ENCODE measurements at places on chromosomes 2 and 18.

DNA sequence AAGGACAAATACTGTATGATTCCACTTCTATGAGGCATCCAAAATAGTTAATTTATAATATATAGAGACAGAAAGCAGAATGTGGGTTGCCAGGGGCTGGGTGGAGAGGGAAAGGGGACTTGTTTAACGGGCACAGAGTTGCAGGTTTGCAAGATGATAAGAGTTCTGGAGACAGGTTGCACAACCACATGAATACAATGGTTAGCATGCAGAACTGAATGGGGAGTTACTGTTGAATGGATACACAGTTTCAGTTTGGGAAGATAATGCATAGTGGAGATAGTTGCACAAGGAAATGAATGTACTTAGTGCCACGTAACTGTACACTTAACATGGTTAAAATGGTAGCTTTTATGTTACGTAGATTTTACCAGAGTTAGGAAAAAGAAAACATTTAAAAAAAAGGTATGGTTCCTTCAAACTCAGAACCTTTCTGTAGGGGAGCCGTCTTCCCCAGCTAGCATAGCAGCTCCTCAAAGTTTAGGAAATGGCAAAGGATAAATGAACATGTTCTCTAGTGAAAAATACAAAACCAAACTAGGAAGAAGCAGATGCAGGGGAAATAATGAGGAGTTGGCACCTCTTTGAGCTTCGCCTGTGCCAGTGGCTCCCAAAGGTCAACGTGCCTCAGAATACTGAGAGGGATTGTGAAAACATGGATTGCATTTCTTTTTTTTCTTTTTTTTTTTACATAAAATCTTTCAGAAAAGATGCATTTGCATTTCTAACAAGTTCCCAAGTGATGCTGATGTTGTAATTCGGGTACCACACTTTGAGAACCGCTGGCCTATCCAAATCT is 95.2 kb downstream of the ZCCHC2 start:
- DNase-seq: no peak

DNA sequence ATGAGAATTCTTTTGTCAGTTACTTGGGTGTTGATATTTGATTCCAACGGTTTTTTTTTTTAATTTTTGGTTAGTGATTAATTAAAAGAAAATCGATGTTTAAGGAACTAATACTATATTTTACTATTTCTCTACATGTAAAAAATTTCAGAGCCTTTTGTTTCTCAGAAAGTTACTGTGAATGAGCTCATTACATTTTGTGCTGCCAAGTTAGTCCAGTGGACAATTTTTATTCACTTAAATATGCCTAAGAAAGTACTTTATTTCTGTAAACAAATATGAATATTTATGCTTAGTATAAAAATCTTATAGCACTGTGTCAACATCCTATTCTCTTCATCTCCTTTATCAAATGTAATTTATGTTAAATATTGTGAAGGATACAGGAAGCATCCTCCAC is 309.3 kb downstream of the CTNNA2 start:
- DNase-seq: no peak

DNA sequence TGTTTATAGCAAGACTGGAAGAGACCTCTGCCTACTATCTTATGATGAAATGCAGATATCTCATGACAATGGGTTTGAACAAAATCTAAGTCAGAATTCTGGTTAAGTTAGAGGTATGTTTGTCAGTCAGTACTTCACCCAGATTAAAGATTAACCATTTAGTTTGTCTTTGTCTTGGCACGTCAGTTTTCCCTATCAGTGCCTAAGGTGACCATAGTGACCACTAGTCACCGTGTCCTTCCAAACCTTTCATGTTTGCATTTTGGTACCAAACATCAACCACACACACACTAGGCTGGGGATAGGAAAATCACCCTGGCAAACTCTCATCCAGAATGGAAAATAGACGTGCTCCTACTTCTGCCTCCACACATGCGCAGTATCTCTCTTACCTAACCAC is 248.9 kb downstream of the PIEZO2 start:
- DNase-seq: no peak

DNA sequence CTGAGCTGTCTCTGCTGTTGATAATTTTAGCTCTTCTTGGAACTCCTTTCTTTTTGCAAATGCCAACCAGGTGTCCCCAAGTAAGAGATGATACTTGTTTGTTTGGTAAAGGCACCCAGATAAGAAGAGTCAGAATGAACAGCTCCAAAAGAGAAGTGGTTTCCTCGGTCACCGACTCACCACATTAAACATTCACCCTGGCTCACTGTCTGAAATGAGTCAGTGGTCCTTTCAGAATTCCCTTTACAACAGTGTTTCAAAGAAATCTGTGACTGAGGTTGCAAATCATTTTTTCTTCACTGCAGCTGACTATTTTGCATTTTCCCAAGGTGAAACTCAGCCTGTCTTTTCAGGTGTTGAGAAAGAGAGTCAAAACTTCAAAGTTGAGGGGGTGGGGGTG is 16.2 kb upstream of the CXCR4 start:
- DNase-seq: peak; percentile 78

DNA sequence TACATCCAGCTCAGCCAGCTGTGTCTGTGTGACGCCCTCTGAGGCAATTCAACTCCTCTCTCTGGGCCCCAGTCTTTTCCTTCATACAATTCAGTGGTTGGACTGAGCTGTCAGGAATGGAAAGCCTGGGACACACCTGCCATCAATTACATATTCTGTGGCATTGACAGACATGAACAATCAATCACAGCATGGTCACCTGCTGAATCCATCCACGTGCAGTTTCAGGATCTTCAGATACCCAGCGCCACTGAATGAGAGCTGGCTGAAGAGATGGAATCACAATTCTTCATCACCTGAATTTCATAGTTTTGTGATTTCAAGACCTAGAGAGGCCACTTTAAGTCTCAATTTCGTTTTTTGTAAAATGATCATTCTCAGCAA is 5.1 kb downstream of the ADRA2B start:
- DNase-seq: no peak

DNA sequence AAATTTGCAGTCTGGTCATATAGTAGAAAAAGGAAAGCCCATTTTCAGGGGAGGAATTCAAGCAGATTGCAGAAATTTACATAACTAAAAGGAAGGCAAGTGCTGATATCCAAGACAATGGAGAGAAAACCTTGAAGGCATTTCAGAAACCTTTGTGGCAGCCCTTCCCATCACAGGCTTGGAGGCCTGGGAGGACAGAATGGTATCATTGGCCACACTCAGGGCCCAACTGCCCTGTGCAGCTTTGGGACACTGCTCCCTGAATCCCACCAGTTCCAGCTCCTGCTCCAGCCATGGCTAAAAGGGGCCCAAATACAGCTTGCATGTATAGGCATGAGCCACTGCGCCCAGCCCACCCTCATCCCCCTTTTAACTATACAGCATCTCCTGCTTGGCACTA is 81.1 kb upstream of the NYAP2 start:
- DNase-seq: no peak

GRCh38 chr2:236265675-236266074 is 1.5 kb upstream of the ASB18 start:
- no peak for DNase-seq

- no peak for DNase-seq
Observed at GRCh38 chr2:227152093-227152766, 11.8 kb downstream of the COL4A4 start.
